ENCODE measurements at places on chromosomes 6 and 20.

- DNase-seq, result no peak
Measured at GRCh38 chr20:22470620-22471026, 113.7 kb downstream of the FOXA2 start.

GRCh38 chr20:43923322-43923721 is 8.7 kb downstream of the TOX2 start:
- no peak for DNase-seq

GRCh38 chr6:105641504-105641903 is 238.6 kb upstream of the PREP start:
- DNase-seq, result no peak

DNA sequence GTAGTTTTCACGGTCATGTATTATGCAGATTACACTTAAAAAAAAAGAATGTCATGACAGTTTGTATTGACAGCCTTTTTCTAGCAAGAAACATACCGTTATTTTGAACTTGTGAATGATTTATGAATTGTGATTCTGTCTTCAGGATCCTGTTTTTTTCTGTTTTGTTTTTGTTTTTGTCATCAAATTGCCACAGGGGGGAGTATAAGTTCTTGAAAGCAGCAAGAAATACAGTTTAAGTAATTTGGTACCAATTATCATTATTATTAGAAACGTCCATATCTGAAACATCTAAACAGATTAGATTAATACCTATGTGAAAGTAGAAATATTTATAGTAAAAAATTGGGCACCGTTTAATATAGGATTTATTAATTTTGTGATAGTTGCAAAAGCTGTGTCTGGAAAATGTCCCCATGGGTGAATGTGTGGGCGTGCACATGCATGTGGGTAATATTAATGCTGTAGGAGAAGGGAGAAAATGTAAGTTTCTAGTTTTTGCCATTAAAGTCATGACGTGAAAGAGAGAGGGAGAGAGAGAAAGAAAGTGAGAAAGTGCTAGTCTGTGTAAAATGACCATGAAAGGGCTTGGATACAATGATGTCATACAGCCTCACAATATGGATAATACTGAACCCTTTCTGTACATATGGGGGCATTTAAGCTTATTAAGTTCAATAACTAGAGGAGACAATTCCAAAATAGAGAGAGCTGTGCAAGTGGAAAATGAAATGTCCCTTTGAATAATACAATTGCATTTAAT is 9.4 kb upstream of the CCN2 start:
- DNase-seq, result no peak

DNA sequence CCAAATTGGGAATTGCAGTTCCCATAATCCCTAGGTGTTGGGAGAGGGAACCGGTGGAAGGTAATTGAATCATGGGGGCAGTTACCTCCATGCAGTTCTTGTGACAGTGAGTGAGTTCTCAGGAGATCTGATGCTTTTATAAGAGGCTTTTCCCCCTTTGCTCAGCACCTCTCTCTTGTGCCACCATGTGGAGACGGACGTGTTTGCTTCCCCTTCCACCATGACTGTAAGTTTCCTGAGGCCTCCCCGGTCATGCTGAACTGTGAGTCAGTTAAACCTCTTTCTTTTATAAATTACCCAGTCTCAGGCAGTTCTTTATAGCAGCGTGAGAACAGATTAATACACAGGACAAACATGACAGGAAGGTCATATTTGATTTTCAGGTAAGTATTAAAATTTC is 25.3 kb upstream of the HECA start:
- no peak for DNase-seq

GRCh38 chr6:19663479-19663878 is 173.7 kb upstream of the ID4 start:
- DNase-seq, result no peak

DNA sequence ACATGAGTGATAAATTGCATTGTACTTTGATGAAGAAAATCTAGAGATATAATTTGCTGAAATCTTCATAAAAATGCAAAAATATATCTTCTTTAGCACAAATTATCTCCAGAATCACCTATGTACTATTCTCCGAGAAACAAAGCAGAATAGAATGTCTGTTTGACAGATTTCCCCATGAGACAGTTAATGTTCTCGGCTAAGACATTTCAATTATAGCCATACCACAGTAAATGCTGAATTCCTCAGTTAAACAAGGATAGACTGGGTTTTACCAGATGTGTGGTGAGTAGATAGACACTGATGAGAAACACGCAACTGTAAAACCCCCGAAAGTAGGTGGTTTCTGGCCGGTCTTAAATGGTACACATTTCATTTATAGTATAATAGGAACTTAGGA is 69.8 kb downstream of the SNAP25 start:
- no peak for DNase-seq

DNA sequence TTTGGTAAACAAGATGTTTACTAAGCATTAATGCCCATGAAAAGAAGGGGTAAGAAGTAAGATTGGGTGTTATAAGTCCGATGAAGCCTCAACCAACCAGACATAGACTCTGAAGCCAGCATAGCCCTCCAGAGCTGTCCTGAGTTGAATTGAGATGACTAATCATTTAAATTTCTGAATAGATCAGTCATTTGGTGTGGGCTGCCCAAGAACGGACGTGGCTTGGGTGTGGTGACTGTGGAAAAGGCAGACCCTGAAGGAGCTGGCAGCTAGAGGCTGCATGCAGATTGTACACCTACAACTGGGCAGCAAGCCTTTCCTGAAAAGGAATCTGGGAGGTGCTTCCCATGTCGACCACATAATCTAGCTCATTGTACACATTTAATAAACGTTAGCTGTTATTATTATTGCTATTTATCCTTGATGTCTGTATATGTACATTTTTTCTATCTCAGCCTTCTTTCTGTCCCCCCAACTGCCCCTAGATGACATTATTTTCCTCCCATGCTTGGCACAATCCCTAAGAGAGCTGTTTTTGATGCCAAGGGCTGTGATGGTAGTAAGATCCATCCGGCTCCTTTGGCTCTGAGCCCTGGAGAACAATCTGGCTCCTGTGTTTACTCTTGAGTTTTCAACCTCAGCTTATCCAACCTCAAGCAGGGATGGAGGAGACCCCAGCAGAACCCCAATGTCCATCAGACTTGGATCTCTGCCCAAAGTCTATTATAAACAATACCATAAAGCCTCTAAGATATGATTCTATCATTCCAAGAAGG is 57.6 kb upstream of the JAG1 start:
- DNase-seq, result no peak

DNA sequence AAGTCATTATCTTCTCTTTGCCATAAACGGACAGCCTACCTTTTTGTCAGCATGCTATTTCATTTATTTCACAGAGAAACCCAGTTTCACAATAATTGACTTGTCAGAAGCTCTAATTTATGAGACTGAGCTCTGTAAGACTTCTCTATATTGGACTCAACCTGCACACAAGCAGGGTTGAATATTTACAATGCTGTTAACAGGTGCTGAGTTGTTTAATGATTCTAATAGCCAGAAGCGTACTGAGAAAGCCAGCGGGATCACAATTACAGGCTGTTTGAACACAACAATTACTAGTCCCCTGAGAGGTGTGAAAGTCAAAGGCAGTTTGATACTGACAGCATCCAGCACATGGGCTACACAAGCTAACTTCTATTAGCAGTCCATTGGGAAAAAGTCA is 128.2 kb upstream of the SIM1 start:
- no peak for DNase-seq

GRCh38 chr6:118215269-118215668 is 308.2 kb downstream of the SLC35F1 start:
- DNase-seq, result no peak

DNA sequence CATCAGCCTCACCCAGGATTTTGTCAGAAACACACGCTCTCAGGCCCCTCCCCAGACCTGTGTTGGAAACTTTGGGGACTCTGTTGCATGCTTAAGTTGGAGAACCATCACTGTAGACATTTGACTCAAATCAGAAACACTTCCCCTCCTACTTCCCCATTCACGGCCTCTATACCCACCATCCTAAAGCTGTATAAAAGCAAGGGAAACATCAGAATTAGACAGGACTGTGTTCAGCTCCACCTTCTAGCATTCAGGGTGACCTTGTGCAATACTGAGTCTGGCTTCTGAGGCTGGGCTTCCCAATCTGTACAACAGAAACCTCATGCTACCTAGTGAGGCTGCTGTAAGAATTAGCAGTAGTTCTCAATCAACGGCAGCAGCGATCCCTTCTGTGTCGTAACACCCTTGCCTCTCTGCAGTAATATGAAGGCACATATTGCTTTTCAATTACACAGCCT is 252.3 kb downstream of the LY86 start:
- no peak for DNase-seq

DNA sequence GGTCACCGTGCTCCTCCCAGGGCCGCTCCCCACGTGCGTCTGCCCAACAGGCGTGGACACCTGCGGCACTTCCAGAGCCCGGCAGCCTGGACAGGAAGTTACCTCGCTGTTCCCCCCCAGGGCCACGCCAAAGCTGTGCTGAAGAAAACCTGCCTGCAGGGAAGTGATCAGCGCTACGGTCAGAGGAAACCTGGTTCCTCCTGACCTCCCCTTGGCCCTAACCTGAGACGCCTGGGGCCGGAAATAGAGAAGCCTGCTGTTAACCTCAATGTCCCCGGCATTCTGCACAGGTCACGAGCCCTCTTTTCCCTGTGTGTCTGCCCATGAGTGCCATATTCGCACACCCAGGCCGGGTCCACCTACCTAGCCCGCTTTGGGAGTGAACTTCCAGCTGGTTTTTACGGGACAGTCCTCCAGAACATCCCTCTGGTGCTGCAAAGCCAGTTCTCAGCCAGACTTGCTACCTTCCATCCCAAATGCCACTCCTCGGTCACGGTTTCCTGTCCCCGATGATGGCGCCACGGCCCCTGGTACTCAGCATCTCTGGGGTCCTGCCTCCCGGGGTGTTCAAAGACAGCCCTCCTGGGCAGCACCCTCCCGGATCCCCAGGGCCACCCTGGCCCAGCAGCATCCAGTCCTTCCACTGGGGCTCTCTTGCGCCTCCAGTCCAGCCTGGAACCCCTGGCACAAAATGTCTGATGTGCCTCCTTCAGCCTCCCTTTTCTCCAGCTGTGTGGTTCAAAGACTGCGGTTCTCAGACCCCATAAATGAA is 12.0 kb upstream of the IRF4 start:
- DNase-seq, result no peak

DNA sequence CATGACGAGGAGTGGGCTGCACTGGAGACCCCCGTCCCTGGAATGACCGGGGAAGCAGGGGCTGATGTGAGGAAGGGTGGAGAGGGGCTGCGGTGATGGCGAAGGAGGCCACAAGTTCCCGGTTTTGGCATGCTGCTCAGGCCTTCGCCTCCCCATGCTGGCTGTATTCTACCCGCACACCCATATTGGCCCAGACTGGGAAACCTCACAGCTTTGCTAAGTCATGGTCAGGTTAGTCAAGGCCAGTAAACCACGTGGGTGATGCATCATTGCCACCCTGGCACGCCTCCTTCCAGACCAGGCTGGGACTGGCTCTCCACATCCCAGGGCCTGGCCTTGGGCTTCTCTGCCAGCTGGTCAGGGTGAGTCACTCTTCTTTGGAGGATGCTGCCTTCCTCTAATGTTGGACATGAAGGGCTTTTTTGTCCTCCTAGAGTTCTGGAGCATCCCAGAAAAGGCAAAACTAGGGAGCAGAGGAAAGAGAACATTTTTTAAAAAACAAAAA is 53.8 kb downstream of the PCNA start:
- DNase-seq, result no peak

DNA sequence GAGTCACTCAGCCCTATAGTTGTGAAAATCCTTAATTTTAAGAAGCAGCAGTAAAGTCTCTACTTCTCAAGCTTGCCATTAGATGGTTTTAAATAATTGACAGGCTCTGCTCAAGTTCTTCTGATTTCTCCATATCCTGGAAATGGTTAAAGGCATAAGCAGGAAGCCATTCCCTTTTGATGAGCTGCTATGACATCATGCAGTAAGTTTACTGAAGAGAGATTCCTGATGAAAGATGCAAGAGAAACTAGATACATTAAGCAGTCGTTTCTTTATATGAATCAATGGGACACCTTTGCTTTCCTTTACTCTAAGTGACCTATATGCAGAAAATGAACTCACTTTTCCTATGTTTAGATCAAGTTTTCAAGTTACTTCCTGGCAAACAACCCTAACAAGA is 9.8 kb downstream of the POPDC3 start:
- no peak for DNase-seq

GRCh38 chr6:106724848-106725247 is 95.5 kb downstream of the QRSL1 start:
- DNase-seq, result no peak

DNA sequence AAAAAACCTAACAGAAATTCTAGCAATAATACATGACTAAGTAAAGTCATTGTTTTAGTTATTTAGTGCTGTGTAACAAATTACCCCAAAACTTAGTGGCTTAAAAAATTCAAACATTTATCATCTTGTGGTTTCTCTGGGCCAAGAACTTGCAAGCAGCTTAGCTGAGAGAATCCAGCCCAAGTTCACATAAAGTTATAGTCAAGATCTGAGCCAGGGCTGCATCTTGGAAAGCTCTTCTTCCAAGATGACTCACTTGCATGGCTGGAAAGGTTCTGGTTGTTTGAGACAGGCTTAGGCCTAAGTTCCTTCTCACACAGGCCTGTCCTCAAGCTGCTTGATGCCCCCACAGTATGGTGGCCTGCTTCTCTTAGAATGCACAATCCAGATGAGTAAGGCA is 217.8 kb upstream of the TSHZ2 start:
- DNase-seq, result no peak

DNA sequence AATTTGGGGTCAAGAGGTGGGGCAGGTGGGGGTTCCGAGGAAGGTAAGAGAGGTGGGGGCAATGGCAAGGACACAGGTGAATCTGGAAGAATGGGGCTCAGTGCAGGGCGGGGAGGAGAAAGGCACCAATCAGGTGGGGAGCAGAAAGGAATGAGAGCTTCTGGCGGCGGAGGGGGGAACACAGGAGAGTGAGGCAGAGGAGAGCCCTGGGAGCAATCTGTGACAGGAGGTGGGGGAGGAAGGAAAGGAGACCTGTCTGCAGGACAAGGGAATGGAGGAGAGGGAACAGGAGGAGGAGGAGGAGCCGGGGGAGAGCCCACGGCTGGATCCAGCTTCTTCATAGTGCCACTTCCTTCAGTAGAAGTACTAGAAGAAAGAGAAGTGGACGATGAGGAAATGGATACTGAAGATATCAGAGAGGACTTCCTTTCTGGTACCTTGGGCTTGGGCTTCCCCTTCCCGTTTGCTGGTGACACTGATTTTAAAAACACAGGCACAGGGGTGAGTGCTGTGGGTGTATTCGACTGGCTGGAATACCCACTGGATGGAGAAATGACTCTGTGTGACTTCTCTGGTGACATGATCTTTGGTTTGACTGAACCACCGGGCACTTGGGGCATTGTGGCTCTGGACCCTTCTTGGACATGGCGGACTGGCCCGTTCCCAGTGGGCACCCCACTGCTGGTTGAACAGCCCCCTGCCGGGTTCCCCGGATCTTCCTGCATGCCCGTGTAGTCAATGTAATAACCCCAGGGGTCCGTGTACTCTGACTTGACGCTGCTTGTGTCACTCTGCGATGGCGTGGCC is 27.4 kb downstream of the HEBP2 start:
- DNase-seq, result no peak
